ENCODE measurements at places on chromosomes 3 and 15.

GRCh38 chr3:56874269-56874668 is 72.5 kb upstream of the ARHGEF3 start:
- DNase-seq = no peak

GRCh38 chr3:28841441-28841840 is 439.4 kb upstream of the RBMS3 start:
- DNase-seq = no peak

DNA sequence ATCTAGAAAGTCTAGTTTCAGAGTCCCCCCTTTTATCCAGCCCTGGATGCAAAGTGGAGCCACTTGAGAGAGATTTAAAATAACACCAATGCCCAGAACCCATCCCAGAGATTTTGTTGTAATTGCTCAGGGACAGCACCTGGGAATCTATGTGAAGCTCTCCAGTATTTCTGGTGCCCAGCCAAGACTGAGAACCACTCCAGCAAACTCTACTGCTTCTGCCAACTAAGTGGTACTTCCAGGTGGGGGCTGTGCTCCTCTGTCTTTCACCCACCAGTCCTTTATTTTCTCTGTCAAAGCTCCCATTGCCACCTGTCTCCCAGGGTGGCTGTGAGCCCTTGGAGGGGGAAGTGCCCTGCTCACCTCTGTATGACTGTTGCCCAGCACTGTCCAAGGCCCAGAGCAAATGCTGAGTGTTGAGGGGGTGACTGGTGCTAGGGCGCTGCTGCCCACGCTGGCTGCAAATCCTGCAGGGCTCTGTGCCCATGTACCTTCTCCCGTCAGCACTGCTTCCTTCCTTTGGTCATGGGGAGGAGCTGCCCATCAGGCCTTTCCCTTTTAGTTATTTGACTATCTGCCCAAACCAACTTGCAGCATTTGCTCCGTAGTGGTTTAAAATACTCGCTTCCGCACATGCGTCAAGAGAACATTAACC is 9.4 kb downstream of the CLSTN2 start:
- no peak for DNase-seq

DNA sequence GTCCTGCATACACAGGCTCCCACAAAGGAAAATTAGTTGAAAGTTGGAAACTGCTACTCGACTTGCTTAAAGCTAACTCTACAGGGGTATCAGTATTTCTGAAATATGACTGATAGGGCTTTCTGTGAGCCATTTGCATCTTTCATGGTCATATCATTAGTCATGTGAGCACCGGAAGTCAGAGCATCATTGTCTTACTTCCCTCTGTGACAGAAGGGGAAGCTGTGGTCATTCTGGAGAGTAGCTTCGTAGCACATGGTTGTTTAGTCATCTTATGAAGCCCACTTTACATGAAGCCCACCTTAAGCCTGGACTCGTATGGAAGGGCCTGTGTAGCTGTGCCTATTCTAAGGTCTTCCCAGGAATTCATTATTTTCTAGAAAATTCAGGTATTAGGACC is 69.0 kb downstream of the COL6A5 start:
- DNase-seq = no peak

- no peak for DNase-seq
Measured at GRCh38 chr3:38648024-38648658, 1.3 kb downstream of the SCN5A start.

DNA sequence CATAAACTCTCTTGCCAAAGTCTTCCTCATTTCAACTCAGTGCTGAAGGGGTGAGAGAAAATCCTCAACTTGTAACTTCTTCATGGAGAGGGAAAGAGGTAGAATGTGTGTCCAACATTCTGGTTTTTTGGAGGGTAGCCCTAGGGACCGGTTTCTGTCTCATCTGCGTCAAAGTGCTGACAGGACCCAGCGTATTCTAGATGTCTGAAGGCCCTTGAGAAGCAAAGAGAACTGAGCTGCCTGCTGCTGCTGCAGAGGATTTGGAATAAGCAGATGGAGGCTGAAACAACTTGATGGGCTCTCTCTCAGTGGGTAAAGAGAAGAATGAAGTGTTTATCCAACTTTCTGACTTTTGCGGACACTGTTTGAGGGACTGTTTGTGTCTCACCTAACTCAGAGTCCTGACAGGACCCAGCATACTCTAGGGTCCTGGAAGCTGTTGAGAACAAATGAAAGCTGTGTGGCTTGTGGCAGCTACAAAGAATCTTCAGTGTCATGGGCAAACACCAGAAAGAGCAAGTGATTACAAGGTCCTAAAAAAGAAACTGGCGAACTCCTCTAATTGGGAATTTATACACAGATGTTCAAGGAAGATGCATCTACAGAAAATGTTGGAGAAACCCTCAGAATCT is 174.4 kb downstream of the SI start:
- no peak for DNase-seq

- no peak for DNase-seq
Measured at GRCh38 chr3:13505147-13506130, 25.3 kb downstream of the HDAC11 start.

- peak; percentile 9 for DNase-seq
Measured at GRCh38 chr15:97791824-97792792, 168.4 kb upstream of the ARRDC4 start.

DNA sequence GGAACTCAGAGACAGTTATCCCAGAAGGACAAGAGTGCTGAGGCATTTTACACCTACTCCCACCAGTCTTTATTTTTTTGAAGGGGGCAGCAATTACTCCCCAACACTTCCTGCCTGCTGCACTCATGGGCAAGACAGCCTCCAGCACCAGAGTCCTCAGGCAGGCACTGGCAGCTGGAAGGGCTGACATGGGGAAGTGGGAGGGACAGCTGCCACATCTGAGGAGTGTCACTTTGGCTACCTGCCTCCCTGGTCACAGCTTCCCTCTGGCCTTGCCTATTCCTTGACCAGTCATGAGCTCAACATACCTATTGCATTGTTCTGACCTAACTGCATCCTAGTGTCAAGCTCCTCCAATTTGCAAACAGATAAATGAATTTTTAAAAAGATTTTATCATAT is 10.2 kb upstream of the LACTB start:
- DNase-seq = no peak

DNA sequence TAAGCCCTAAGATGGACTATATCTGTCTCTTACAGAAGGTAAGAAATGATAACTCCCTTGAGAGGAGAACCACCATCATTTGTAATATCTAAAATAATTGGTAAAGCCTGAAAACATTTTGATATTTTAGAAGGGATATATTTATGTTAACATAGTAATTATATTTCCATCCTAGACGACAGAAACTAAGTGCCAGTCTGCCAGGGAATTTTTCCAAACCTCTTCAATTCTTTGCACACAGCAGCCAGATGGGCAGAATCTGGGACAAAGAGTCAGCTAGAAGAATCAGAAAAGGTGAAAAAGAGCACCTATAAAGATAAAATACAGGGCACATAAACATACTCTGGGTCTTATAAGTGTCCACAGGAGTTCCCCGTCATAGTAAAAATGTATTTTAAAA is 70.0 kb upstream of the CBLB start:
- no peak for DNase-seq

- no peak for DNase-seq
Measured at GRCh38 chr3:63961891-63962290, 49.7 kb upstream of the SCAANT1 start.

DNA sequence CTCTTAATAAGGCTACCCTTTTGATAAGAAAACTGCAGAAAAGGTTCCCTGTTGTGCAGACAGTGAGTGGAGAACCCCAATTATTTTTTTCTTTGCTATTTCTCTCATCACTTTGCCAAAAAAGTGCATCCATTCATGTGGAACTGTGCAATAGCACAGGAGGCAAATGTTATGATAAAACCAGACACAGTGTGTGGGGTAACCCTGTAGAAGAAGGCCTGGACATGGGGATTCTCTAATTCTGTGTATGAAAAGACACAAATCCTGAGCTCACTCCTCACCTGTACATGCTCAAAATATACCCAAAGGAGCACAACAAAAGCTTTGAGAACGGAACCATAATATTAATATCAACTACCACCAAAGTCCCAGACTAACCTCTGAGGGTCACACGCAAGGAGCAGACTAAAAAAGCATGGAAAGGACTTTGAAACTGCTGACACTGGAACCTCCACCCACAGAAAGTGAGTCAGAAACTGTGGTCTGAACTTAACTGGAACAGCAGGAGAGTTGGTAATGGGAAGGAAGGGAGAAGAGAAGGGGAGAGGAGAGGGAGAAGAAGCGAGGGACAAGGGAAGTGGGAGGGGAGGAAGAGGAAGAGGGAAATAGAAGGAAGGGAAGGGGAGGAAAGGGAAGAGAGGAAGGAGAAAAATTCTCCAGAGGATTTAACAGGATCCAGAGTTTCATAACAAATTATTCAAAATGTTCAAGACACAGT is 299.9 kb downstream of the TBC1D5 start:
- no peak for DNase-seq

- DNase-seq = no peak
Measured at GRCh38 chr15:51369451-51369761, 28.0 kb downstream of the GLDN start.

DNA sequence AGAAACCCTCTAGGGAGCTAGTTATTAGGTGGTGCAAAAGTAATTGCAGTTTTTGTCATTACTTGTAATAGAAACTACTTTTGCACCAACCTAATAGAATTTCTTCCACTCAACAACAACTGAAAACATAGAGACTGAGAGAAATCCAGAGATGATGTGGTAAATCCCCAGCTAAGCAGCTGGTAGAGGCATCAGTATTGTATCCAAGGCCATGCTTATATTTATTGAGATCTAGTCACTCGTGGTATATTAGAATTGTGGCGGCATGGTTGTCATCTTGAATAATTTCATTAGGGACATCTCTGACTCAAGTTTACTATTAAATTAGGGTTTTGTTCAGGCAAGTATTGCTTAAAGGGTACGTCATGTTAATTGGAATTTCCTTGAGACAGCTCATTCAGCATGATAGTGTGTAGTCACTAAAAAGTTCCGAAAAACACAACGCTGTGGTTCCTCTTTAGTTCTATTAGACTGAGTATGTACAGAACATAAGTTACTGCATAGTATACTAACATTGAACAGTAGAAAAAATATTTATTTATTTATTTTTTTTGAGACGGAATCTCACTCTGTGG is 35.3 kb downstream of the PAK2 start:
- no peak for DNase-seq

DNA sequence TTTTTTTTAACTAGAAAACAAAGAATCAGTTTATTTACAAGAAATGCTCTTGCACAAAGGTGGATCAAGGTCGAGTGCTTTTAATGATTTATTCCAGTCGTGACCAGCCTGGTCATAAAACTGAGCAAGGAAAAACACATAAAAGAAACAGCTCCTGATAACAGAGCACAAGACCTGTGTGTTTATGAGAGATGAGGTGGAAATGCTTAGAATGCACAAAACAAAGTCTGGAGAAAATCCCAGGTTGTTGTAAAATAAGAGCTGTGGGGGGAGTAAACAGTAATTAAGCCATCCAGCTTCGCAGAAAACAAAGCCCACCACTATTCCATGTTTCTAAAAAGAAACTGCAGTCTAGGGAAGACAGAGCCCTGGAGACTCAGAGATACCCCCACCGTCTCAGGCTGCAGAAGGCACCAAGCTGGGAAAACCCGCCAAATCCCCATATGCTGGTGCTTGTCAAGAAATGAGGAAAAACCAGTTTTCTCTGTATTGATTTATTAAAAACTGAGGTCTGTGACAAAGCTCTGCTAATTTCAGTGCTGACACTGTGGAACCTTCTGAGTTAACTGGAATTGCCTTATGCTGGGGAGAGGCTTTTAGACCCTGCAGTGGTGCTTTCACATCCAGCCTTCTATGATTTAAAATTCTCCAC is 139.3 kb downstream of the ADAMTS17 start:
- DNase-seq = no peak

DNA sequence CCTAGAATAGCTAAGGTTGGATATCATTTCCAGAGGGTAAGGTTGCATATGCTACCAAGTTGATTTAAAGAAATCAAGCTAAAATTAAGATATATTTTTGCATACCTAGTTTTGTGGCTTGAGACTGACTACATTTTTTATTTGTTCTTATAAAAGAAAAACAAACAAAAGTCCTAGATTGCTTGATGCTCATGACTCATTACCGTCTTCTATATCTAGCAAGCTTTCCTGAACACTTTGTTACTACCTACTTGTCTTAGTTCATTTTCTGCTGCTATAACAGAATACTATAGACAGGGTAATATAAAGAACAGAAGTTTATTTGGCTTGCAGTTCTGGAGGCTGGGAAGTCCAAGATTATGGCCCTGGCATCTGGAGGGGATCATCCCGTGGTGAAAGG is 152.1 kb upstream of the THRB start:
- no peak for DNase-seq

DNA sequence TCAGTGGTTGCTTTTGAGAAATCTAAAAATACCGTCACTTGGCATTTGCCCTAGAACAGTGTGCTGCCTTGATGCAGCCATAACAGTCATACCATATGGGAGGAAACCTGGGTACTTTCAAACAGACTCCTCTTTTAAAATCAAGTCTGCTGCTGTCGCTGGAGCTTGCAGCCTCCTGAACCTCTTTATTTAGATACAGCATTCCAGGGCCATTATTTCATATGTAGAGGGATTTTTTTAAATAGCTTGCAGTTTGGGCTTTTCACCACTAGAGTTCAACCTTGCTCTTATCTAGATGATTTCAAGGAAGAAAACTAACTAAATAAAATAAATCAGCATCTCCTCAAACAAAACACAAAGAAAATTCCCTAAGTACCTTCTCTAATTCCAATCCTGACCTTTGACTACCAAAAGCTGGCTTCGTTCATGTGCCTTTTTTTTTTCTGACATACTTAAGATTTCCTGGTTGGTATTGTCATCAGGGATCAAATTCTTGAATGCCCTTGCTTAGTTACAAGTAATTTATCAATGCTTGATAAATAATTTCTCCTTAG is 111.6 kb downstream of the KBTBD8 start:
- DNase-seq = peak; percentile 55

DNA sequence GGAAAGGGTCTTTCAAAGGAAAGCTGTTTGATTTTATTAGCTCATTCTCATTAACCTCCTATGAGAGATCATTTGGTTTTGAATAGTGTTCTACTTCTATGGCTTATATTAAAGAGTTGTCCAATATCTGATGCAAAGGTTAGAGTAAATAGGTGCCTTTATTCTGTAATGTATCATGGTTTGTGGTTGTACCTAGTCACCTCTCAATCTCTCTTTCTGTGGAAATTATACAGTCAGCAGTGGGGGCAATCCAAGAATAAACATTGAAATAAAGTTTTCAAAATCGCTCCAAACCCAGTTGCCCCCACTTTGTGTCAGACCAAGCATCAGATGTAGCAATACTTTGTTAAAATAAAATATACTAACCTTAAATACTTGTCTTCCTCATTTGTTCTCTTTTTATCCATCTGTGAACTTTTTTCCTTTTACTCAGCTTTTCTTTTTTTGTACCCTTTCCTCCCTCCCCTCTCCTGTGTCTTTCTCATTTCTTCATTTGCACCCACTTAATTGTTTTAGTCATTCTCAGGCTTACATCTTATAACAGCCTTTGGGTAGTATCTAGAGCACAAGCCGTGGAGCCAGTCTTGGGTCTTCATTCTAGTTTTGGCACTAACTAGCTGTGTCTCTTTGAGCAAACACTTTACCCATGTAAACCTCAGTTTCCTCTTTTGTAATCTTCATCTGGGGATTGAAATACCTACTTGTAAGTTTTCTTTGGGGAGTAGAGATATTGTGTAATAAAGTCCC is 16.7 kb downstream of the CMSS1 start:
- DNase-seq = no peak

GRCh38 chr15:75695220-75695619 is 17.4 kb downstream of the CSPG4 start:
- no peak for DNase-seq

Data from NT2/D1 (cell line).